Stimulated activated CD4-positive, alpha-beta T cell treated with anti-CD3 and anti-CD28 coated beads, Interleukin-12 subunit alpha, Interleukin-12 subunit beta, amount 100 ng/mL, for 24 hours (primary cell): ENCODE measurements at places on chromosomes 6 and 20.

GRCh38 chr6:71888756-71889340 lies 2.5 kb downstream of the RIMS1 start:
- no peak for DNase-seq

GRCh38 chr6:107970255-107970654 lies 12.2 kb upstream of the SEC63 start:
- DNase-seq, result no peak

DNA sequence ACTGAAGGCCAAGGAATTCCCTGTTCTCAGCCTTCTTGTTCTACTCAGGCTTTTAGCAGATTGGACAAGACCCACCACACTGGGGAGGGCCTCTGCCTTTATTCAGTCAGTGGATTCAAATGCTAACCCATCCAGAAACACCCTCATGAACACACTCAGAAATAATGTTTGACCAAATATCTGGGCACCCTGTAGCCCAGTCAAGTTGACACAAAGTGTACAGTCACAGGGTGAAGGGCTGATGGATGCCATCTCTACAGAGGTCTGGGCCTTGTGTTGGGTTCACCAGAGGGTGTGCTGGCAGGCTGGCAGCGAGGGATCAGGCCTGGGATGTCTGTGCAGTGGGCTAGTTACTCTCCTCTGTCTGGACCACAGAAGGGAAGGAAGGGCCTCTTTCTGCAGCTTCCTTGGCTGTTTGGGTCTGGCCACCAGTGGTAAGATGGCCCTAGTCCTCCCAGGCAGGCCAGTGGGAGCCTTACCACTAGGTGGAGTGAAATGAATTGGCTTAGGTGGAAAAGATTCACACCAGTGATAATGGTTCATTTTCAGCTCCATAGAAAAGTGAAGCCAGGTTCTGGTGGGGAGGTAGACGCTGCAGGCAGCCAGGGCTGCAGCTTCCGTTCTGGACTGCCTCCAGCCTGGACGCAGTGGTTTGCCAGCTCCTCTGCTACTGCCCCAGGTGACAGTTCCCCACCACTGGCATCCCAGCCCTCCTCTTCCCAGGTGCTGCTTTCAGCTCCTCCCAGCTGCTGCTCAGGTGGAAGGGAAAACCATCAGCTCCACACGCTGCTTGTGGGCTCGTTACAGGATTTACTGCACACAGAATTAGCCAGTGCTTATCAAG lies 9.2 kb downstream of the TUBB2A start:
- no peak for DNase-seq

DNA sequence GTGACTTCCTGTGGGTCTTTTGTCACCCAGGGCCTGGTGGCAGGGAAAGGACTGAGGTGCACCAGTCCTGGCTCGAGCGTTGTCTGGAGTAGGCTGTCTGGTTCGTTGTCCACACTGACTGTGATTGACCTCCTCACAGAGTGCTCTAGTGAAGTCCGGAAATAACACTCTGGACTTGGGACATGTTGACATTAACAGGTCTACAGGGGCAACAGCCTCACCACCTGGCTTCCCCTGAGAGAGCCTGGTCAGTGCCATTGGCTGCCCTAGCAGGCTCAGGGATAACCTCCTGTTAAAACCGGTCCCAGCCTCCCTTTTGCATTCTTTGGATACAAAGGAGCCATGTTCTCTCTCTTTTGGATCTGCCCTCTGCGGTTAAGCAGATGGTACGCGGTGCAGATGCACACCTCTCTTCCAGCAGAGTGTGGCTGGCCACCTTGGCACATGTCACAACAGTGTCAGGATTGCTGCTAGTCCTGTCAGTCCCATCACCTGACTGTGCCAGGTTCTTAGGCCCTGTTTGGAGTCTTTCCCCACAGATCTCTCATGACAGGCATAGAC lies 46.2 kb downstream of the CDS2 start:
- DNase-seq, result no peak

DNA sequence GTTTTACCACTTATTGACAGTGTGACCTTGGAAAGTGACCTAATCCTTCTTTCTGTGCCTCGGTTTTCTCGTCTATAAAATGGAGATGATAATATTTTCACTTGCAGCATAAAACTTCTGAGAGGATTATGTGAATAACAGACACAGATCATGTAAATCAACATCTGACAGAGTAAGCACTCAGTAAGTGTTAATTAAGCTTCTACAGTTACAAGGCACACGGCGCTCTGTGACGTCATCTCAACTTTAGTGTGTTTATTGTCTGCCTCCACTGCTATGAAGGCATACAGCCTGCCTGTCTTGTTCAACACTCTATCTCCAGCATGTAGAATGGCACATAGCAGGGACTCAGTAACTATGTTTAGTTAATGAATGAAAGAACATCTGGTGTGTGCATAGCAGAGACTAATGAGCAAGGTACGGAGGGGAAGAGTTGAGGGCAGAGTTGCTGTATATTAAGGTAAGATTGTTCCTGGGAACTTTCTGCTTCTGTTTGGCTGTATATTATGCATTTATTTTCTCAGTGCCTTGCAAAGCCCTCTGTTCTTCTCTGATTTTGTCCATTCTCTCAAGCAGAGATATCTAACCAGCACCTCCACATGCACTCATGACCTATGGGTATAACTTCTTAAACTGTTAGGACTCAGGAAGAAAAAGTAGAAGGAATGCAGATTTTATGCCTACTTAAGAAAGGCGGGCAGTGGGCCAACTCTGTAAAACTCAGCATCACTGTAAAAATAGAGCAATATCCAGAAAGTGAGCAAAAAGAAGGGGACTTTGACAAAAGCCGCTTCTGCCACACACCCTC lies 66.4 kb upstream of the STMND1 start:
- DNase-seq, result no peak

GRCh38 chr20:57680131-57680716 lies 29.6 kb downstream of the PMEPA1 start:
- no peak for DNase-seq

- DNase-seq, result no peak
These were observed 340.3 kb downstream of the EPHA7 start for GRCh38 chr6:93079061-93079460.

DNA sequence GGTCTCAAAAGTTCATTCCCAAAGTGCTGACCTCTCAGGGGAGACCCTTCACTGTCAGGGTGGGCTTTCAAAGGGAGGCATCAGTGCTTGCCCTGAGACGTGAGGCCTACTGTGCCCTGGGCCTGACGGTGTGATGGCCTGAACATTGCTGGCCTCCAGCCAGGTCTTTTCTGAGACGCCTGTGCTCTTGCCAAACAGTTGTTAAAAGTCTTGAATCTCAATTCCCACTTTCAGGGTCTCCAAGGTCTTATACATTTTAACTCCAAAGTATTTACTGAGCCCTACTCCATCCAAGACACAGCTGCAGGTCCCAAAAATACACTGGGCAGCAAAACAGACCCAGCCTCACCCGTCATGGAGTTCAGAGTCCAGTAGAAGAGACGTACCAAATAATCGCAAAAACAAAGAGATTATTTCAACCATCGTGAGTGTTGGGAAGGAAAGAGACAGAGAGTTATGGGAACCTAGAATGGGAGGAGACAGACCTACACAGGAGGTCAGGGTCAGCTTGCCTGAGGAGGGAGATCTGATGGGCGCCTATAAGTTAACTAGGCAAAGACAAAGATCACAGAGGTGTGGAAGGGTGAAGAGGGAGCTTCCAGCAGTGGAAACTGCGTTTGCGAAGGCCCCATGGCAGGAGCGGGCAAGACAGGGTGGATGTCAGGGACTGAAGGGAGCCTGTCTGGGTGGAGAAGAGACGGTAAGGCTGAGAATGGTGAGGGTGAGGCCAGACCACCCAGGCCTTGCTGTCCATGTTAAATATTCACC lies 446.3 kb downstream of the PREX1 start:
- no peak for DNase-seq

DNA sequence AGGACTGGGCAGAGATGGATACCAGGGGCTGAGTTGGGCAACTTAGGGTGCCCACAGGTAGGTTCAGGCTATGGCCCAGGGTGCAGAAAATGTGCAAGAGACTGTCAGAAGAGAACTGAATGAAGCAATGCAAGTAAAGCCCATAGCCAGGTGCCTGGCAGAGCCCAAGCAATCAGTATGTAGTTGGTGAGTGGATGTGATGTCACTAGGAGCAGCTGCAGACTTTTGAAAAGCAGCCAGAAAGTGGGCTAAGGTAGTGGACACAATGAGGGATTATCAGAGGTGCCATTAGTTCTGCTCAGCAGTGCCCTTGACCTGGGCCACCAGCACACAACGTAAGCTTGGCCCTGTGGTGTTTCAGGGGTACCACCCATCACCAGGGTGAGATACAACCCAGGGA lies 135.3 kb downstream of the SOBP start:
- no peak for DNase-seq

GRCh38 chr6:68638230-68638900 lies 3.3 kb downstream of the ADGRB3 start:
- DNase-seq, result peak; percentile 10

GRCh38 chr20:2212456-2213015 lies 83.3 kb upstream of the TGM3 start:
- DNase-seq, result no peak

GRCh38 chr6:64010010-64010409 lies 374.4 kb downstream of the PHF3 start:
- no peak for DNase-seq

- no peak for DNase-seq
These were observed 124.4 kb downstream of the TCP11 start for GRCh38 chr6:35016502-35017321.
